NCI-H2029 (cell line): ENCODE measurements at places on chromosomes 1 and 21.

DNA sequence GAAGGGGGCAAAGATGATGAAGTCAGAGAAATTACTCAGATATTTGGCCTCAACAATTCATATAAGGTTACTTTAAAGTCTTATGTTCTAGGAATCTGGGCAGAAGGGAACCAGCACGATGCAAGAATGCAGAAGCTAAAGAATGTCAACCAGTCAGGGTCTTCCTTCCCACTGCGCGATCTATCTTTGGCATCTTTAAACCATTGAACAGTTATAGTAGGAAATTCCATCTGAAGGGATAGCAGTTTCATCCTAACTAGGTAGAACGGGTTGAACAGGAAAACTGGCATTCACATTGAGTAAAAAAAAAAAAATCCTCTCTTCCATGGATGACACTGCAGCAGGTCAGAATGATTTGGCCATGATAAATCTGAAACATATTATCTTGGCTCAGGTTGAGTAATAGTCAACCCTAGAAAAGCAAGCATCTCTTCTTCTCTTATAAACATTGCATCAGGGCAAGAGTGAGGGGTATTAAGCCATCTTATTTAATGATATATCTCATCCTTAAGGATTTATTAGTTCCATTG, 6.3 kb downstream of the CRCT1 start:
- DNase-seq: no peak

- no peak for DNase-seq
These were observed 595.5 kb downstream of the RWDD3 start for GRCh38 chr1:95829556-95829955.

DNA sequence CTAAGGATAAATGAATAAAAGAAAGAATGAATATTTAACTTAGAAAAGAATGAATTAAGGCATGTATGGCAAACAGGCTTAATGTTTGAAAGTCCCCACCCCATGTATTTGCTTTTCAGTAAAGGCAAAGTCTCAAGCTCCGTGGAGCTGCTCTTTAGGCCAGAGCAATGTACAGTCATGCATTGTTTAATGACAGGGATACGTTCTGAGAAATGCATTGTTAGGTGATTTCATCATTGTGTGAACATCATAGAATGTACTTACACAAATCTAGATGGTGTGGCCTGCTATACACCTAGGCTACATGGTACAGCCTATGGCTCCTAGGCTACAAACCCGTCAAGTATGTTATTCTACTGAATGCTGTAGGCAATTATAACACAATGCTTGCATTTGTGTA, 51.6 kb upstream of the SPATA6 start:
- no peak for DNase-seq

GRCh38 chr1:88375977-88376376, 308.1 kb upstream of the PKN2 start:
- no peak for DNase-seq

DNA sequence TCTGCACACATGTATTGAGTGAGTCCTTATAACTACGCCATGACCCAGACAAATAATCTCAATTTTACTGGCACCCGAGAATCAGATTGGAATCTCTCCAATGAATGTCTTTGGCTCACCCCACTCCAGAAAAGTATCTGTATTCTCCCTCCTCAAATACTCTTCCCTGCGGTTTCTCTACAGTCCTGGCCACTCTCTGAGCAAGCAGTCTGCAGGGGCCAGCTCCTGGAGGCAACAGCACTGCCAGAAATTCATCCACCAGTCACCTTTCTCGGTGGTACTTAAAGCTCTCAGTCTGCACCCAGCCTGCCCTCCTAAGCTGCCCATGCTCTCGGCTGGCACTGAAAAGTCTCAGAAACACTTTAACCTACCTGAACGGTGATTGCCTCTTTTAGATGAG, 16.1 kb upstream of the LYST start:
- DNase-seq: no peak

GRCh38 chr1:170735366-170736263, 71.7 kb downstream of the PRRX1 start:
- no peak for DNase-seq

GRCh38 chr1:30318864-30319718, 404.3 kb downstream of the MATN1 start:
- DNase-seq: no peak

GRCh38 chr1:93016171-93016570, 54.9 kb upstream of the DIPK1A start:
- DNase-seq: no peak
